ENCODE measurements at places on chromosomes 3 and 15.

DNA sequence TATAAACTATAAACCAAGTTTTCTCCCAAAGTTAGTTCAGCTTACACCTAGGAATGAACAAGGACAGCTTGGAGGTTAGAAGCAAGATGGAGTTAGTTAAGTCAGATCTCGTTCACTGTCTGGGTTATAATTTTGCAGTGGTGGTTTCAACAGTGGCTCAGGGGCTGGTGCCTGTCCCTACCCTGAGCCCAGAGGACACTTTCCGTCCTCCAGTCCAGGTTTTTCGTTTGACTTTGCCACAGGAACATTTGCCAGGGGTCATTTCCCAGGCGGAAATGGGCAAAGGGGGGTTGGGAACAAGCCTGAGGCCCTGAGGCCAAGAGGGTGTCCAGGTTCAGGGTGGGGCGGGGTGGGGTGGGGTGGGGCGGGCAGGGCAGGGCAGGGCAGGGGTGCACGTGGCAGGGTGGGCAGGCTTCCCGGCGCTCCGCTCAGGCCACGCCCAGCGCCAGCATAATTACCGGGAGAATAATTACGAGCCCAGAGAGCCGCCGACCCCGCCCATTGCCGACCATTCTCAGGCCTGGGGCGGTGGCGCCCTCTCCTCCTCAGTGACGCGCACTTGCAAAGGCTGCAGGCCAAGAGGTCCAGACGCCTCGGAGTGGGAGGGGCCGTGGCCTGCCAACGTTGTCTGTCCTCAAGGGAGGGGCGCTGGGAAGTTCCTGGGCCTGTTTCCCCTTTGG lies 70.4 kb downstream of the KLF13 start:
- DNase-seq = no peak

DNA sequence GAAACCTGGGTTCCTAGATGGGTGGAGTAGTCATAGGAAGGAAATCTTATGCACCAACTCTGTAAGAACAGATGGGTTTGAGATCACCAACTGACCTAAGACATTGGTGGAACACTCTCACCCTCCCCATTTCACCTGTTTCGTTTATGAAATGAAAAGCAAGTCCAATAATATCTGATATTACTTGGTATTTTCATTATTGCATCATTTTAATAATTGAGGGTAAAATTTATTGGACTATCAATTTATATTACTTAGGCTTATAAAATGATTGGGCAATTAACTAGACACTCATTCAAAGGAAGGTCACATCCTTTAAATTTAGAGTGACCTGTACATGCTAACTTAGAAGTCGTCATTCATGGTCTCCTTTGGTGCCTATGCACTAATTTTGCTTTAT lies 503.9 kb downstream of the TAFA4 start:
- no peak for DNase-seq

- DNase-seq = peak; percentile 80
Measured at GRCh38 chr15:75672646-75673425, 25.1 kb downstream of the SNX33 start.

DNA sequence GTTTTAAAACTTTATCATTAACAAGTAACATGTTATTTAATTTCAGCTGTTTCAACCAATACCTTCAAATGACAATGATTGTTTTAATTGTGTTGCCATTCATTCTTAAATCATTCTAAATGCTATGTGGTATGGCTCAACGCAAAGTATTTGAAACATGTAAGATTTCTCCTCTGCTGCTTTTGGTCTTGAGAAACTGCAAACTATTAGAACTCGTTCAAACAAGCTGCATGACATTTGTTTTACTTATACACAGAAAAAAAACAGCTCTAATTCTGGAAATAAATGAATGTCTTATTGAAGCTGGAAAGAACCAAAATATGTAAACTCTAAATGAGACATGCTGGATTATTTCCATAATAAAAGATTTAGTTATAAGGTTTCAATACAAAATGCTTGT lies 29.3 kb downstream of the FBN1 start:
- no peak for DNase-seq

DNA sequence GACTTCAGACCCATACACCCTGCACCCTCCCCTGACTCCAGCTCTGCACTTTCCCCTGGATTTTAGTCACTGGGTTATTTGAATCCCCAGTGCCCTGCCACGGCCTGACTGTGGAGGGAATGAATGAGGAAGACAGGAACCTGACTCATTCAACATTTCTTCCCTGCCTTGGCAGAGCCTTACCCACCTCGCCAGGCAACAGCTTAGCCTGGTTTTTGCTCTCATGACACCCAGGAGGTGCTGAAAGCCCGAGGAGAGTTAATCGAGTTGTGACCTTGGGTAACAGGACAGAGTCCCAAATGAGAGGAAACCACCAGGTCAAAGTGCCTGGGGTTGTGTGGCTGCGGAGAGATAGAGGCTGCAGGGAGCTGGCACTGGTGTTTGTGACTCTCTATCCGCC lies 128.3 kb downstream of the SMAD6 start:
- DNase-seq = no peak

GRCh38 chr15:69636169-69636915 lies 183.7 kb downstream of the RPLP1 start:
- DNase-seq = no peak

- DNase-seq = peak; percentile 49
Measured at GRCh38 chr3:193134856-193135255, 106.2 kb upstream of the PLAAT1 start.

GRCh38 chr3:10845839-10846656 lies 30.0 kb downstream of the SLC6A11 start:
- no peak for DNase-seq

- no peak for DNase-seq
Measured at GRCh38 chr3:187122261-187122660, 17.0 kb downstream of the RPL39L start.

DNA sequence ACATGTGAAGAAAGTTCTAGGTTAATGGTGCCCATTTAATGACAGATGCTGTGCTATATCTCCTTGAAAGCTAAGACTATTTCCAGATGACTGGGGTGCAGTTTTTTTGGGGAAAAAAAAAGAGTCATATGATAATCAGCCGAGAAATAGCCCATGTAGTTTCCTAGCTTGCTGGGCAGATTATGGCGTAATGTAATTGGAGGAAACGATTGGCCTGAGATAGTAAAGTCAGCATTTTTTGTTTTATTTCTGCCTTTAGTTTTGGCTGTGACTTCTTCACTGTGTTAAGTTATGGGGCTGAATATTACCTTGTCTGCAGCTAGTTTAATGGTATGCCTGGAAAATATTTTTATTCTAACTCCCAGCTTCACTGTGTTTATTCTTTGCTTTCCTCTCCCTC lies 24.0 kb downstream of the PDHB start:
- no peak for DNase-seq

- no peak for DNase-seq
Measured at GRCh38 chr3:139124197-139124596, 79.5 kb upstream of the PRR23C start.

DNA sequence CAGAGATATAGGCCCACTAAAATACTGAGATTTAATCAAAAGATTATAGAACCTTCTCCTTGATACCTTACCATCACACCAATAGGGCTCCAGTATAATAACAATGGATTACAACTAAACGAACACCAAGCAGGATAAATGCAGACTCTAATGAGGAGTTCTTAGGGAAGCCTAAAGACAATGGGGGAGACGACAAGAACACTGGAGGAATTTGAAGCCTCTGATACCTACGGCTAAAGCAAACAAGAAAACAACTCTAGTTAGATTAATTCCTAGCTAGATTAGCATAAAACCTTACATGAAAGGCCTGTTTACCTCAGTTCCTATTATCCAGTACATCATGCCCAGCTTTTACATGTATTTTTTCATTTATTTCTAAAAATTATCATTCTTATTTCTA lies 35.1 kb downstream of the NGLY1 start:
- DNase-seq = no peak

GRCh38 chr15:64158363-64159134 lies 4.3 kb downstream of the PPIB start:
- no peak for DNase-seq

- DNase-seq = no peak
Measured at GRCh38 chr3:195196266-195196665, 74.7 kb downstream of the XXYLT1 start.

DNA sequence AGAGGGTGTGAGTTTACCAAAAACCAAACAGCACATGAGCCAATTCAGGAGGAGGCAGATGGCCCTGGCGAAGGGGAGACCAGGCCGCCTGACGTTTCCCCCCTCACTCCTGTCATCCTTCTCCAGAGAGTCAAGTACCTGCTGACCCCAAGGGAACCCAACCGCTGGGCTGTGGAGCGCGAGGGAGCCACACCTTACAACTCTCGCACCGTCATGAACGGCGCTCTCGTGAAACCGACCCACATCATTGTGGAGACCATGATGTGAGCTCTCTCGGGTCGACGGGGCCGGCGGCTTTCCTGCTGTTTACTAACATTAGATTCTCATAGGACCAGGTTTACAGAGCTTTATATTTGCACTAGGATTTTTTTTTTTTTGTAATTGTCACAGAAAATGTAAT lies 55.4 kb downstream of the GRIP2 start:
- DNase-seq = no peak

DNA sequence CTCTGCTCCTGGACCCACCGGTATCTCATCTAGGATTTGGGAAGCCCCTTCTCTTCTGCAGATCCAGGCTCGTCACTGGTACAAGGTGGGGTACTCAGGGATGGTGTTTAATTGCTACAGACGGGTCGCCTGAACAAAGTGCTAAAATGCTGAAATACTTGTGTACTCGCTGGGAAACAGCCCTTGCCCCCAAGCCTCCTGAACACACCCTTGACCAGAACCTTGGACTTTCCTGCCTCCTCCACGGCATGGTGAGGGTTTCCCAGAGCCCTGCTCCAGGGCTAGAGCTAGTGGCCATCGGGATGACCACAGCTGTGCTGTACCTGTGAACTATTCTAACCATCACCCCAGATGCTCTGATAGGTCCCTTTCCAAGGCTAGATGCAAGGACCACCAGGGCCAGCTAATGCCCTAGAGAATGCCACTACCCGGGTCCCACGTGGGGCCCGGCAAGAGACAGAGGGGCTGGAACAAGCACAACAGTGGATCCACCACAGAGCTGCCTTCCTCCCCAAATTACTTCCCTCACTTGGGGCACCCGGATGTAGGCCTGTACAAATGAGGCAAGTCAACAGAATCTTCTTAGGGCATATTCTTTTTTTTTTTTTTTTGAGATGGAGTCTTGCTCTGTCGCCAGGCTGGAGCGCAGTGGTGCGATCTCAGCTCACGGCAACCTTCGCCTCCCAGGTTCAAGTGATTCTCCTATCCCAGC lies 267.3 kb downstream of the FOXP1 start:
- no peak for DNase-seq

GRCh38 chr3:72572489-72573007 lies 275.7 kb downstream of the SHQ1 start:
- DNase-seq = no peak

GRCh38 chr3:59783468-59783988 lies 733.7 kb upstream of the CFAP20DC start:
- DNase-seq = no peak

DNA sequence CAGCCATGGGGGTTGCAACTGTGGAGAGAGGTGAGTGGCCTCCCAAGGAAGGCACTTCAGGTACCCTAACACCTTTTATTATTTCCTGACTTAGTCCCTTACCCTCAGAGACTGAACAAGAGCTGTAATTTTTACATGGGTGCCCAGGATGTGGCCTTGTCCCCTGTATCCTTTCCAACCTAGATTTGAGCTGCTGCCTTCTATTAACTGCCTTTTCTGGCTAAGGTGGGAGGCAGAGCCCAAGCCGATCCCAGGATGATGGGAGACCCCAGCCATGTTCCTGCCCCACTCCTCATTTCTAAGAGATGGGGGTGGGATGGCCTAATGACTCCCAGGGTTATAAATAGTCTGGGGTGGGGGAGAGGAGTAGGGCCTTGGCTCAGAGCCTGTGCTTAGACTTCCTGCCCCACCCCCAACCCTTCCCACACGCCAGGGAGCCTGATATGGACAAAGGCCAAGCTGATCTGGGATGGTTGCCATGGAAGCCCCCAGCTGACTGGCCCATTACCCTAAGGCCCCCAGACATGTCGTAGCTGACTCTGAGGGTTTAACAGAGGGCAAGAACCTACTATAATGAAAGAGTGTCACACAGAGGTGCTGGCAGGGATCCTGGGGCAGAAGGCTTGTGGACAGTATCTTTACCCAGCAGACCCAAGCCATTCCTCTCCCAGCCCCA lies 1.9 kb downstream of the KLHDC8B start:
- no peak for DNase-seq

- no peak for DNase-seq
Measured at GRCh38 chr15:75031848-75032247, 8.5 kb downstream of the PPCDC start.

DNA sequence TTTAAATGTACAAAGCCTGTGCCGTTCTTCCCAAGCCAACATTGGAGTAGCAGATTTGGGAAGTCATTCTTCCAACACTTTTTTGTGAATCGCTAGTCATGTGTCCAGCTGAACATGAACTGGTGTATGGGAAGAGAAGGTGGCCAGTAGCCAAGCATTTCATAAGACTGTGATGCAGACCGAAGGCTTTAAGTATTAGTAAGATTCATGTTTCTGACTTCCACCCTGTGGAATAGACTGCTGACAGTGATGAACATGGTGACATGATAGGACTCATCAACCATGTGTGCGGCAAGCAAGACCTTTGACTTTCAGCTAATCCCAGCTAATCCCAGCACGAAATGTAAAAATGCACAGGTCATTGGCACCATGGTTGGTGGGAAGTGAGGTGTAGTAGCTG lies 48.3 kb upstream of the THSD4 start:
- DNase-seq = no peak

DNA sequence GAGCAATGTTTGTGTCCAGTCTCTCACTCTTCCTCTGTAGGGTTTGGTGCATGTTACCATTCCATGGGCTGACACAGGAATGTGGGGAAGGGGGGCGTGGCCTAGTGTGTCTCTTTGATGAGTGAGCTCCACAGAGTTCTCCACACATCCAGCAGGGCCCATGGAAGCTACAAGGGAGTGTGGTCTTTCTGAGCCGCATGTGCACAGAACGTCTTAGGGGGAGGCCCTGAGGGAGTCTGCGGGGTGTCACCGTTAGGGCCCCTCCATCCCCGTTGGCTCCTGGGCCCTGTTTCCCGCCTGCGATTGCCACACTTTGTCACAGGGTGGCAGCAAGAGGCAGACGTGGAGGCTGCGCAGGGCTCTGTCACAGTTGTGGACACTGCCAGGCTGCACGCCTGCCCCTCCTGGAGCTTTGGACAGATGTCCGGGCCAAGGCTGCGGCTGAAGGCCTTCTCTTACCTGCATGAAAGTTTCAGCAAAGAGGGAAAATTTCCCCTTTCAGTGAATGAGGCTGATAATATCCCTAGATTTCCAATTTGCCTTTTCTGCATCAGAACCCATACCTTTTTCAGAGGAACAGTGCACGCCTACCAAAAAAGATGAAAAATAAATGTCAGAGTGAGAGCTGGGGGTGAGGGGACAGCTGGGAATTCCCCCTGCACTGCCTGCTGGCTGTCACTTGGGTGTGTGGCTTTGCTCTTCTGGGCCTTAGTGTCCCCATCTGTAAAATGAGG lies 24.3 kb downstream of the CACNA2D3 start:
- DNase-seq = no peak

DNA sequence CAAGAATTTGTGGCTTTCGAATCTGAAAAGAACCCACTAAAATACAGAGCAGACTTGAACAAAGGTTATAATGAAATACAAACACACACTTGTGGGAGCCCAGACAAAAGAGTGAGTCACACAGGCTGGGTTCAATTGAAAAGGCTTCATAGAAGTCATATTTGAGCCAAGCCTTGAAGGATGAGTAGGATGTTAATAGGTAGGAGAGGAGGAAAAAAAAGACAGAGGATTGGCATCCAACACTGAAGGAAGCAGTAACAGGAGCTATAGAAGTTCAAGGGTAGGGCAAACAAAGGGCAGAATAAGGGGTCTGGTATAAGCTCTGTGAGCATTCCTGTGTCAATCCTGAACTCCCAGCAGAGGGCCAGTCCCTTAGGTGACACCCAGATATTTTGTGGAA lies 325.4 kb downstream of the FOXP1 start:
- DNase-seq = no peak

All from AG04449 (cell line).